Cerebellum (tissue), 4 donors: ENCODE measurements at places on chromosomes 2 and 18.

DNA sequence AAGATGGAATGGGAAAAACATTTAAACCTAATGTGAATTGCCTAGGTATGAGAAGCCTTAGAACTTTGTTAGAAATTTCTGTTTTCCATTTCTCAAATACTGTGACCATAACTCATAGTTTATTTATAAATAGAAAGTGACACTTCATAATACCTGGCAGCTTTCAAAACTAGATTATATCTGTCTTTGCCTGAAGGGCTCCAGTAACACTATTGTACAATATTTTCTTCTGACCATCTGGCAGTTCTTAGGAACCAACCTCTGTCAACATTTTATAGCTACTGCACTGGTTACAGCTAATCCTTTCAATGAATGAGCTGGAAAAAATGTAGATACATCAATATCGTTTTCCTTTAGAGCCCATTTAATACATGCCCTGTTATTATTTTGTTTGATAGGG, 237.4 kb downstream of the CAMKMT start:
- DNase-seq = no peak

DNA sequence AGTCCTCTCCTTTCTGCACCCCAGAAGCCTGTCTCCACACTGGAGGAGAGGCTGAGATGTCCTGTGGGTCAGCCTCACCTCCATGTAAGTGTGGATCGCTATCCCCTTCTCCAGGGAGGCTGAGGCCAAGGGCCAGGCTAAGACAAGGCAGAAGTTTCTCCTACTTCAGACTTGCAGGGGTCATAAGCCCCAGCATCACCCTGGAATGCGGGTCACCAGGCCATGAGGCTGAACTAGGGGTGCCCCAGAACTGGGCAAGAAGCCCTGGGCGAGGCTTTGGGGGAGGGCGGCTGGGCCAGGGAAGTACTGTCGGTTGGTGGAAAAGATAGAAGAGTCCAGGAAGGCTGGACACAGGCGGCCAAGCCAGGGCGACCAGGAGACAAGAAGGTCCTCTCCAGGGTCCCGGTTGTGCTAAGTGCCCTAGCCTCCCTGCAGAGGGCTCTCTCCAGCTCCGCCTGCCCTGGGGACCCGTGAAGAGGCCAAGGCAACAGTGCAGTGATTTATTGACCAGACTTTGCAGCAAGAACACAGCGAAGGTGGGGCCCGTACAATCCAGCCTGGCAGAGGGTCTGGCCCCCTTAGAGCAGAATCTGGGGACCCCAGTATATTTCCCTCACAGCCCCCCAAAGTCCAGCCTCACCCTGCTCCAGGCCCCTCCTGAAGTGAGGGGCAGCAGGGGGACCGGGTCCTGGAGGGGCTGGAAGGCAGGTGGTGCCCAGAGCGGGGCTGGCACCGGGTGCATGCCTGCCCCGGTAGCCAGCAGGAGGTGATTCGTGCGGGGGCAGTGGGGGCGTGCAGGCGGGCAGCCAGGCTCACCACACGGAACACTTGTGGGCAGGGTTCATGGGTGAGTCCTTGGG, 8.1 kb downstream of the ECEL1 start:
- no peak for DNase-seq

GRCh38 chr2:232549655-232550353, 553 bp downstream of the TIGD1 start:
- DNase-seq = no peak

DNA sequence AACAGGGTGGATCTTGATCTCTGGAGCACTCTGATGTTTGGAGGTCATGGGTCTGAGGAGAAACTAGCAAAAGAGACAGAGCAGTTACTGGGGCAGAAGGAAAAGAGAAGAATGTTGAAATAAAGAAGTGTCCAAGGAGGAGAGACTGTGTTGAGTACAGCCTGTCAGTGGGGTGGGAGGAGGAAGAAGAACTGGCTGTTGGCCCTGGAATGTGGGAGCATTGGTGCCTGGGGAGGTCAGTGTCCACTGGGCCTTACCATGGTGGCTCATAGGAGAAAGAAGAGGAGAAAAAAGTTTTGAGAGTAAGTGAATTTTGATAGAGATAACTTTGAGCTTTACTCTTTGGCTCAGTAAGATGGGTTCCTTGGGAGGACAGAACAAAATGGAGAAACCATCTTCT, 499.0 kb downstream of the TXNL1 start:
- DNase-seq = no peak

- peak; percentile 20 for DNase-seq
These were observed 58.2 kb downstream of the PMAIP1 start for GRCh38 chr18:59957957-59958356.

DNA sequence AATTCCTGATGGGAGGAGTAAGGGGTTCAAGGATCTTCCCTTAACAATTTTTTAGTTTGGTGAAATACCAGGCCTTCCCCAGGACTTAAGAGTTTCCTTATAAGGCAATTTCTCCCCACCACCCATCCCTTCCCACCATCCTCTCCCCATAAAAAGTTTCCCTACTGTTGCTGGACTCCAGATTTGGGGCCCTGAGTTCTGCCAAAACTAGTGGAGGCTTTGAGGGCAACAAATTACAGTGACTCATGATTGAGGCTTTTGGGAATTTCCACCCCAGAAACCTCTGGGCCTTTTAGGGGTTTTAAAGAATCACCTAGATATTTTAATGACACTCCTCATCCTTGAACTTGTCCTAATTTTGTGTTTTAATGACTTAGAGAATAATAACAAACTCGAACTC, 14.3 kb upstream of the EN1 start:
- no peak for DNase-seq

GRCh38 chr2:113337809-113338208, 59.1 kb upstream of the PAX8 start:
- DNase-seq = no peak

DNA sequence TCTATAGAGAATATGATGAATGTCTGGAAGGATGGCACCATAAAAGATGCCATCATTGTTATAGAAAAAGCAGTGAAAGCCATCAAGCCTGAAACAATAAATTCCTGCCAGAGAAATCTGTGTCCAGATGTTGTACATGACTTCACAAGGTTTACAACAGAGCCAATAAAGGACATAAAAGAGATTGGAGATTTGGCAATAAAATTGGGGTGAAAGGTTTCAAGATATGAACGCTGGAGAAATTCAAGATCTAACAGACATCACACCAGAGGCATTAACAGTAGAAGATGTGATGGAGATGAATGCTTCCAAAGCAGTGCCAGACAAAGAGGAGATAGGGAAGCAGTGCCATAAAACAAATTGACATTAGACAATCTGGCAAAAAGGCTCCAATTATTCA, 518.8 kb upstream of the ACVR2A start:
- DNase-seq = no peak

- no peak for DNase-seq
These were observed 370.7 kb upstream of the CYRIA start for GRCh38 chr2:17036361-17036760.

GRCh38 chr18:56036741-56037140, 448.7 kb upstream of the TCF4 start:
- no peak for DNase-seq

DNA sequence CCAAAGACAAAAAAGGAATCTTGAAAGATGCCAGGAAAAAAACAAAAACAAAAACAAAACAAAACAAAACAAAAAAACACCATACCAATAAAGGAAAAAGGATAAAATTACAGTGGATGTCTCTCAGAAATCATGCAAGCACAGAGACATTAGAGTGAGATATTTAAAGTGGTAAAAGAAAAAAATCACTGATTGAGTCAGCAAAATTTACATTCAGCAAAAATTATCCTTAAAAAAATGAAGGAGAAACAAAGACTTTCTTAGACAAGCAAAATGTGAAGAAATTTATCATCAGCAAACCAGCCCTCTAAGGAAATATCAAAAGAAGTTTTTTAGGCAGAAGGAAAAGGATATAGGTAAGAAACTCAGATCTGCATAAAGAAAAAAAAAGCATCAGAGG, 10.2 kb upstream of the GKN1 start:
- no peak for DNase-seq

DNA sequence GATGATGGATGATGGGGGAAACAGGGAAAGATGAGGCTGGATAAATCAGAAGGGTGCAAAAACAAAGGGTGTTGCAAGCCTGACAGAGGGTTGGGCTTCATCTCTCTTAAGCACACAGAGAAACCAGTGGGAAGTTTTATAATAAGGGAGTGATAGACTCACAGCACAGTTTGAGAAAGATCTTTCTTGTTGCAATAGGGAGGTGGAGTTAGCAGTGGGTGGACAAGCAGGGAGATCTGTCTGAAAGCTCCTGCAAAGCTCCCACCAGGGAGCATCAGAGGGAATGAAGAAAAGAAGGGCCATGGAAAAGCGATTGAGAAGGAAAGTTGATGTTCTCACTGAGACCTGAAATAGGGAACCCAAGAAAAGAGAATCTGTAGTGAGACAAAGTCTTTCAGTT, 64.9 kb downstream of the BOD1L2 start:
- no peak for DNase-seq

GRCh38 chr2:3661149-3661660, 3.2 kb downstream of the ALLC start:
- DNase-seq = no peak

DNA sequence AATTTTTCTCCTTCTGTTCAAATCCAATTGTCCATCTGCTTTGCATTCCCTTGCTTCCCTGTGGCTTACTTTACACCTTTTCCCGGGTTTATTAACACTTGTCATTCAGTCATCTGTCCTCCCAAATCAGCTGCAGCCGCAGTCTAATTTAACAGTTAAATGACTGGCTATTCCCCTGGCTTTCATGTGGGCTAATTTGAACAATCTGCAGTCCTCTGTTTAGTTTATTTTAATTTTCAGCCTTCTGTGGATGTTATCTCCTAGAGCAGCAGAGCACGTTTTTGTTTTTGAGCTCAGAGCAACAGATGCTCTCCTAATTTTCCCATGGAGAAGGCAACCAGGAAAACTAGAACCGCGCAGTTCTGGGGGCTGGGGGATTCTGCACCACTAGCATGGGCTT, 55.0 kb downstream of the MEP1B start:
- DNase-seq = peak; percentile 35

GRCh38 chr2:179264368-179265081, at the start of gene SESTD1:
Gene SESTD1, minus strand, starts transcription at chr2:179264832. Its CDS starts 72,991 bp downstream, at chr2:179191841.
- peak; percentile 68 for DNase-seq

GRCh38 chr18:26307161-26307773, 81.0 kb downstream of the TAF4B start:
- peak; percentile 40 for DNase-seq

DNA sequence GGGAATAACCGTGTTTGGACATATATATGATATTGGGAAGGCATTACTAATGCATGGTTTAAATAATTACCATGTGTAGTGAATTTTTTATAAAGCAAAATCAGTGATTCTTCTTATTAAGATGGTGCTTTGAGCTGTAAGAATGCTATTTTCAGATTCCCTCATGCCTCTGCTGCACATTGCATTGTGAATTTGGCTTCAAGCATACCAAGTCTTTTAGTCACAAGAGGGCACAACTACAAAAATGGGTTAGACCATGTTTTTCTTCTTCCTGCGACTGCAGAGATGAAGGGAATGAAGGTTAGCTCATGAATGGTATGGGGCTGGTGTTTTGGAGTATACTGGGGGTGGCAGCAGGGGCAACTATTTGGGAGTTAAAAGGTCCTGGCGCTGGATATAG, 320.1 kb downstream of the SLC4A3 start:
- no peak for DNase-seq

GRCh38 chr2:135320465-135321355, 210.3 kb downstream of the ZRANB3 start:
- no peak for DNase-seq

GRCh38 chr2:189527041-189527750, 53.4 kb downstream of the SLC40A1 start:
- DNase-seq = no peak

DNA sequence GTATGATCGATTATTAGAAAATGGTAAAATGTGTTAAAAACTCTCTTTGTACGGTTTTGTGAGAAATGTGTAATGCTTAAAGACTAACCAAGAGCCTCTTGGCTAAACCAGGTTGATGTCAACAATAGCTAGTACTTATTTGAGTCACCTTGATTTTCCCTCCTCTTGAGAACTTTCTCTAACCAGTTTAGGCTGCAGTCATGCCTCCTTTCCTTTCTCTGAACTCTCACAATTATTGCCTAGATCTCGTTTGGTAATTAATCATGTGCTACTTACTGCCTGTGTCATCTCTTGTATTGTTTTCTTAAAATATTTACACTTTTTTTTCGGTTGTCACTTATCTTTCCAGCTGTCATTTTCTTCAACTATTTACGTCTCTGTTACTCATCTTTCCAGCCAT, 1.1 kb upstream of the EPC2 start:
- no peak for DNase-seq

GRCh38 chr2:620004-620403, 57.2 kb downstream of the TMEM18 start:
- no peak for DNase-seq

DNA sequence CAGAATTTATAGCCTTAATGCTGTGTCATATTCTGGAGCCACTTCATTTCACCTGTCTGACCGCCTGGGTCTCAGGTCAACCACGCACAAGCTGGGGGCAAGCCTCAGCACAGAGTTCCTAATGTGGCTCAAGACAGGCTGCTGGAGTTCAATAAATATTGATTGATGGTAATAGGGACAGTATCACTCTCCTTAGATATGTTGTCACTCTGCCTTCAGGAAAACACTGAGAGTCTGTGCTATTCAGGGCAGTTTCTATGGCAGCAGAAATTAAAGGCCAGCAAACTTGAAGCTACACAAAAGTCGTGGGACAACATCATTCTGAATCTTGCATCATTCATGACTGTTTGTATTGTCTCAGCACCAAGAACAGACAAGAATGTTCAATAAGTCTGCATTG, 696.1 kb downstream of the METTL4 start:
- no peak for DNase-seq

DNA sequence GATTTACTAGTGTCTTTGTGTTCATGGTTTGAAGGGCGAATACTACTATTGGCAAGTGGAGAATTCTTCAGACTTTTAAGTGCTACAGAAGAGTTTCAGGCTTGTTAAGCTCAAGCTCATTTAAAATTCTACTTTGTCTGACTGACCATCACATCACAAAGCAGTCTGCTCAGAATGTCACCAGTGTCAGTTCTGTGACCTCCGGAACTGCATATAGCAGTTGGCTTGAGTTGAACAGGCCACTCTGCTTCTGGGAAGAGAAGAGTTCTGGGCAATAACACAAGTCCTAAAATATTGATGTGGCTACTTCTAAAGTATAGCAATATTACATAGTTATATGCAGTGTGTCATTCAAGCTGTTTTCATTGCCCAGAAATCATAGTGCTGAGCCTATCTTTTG, 245.0 kb upstream of the BOD1L2 start:
- no peak for DNase-seq

GRCh38 chr2:169260246-169260645, 102.1 kb downstream of the LRP2 start:
- no peak for DNase-seq

DNA sequence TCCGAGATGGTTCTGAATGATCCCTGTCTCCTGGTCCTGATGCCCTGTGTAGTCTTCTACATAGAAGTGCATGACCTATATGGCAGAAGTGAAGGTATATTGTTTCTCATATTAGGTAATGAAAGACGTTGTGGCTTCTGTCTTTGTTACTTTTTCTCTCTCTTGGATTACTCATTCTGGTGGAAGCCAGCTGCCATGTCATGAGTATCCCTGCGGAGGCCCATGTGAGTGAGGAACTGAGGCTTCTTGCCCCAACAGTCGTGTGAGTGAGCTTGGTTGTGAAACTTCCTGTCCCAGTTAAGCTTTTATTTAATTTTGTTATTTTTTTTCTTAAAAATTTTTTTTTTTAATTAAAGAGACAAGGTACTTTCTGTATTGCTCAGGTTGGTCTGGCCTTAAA, 134.7 kb downstream of the UBR3 start:
- no peak for DNase-seq

- DNase-seq = no peak
These were observed 144.6 kb downstream of the ARL4C start for GRCh38 chr2:234352270-234352669.
